ENCODE measurements at places on chromosomes 4 and X.

DNA sequence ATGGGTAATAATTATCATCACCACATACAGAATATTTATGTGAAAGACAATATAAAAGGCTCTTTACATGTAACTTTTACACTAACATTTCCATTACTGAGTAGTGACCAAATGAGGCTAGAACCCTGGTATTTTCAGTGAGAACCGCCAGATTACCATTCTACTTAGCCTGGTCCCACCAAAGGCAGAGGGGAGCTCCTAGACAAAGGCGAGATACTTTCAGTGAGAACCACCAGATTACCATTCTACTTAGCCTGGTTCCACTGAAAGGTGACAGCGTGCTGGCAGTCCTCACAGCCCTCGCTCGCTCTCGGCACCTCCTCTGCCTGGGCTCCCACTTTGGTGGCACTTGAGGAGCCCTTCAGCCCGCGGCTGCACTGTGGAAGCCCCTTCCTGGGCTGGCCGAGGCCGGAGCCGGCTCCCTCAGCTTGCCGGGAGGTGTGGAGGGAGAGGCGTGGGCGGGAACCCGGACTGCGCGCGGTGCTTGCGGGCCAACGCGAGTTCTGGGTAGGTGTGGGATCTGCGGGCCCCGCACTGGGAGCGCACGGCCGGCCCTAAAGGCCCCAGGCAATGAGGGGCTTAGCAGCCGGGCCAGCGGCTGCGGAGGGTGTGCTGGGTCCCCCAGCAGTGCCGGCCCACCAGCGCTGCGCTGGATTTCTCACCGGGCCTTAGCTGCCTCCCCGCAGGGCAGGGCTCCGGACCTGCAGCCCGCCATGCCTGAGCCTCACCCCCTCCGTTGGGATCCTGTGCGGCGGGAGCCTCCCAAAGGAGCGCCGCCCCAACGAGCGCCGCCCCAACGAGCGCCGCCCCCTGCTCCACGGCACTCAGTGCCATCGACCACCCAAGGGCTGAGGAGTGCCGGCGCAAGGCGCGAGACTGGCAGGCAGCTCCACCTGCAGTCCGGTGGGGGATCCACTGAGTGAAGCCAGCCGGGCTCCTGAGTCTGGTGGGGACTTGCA, 1276.1 kb downstream of the PCDH7 start:
- H3K4me1 ChIP-seq: no peaks in the 10 kb centered on the region
- peak overlapping the region; percentile 13 for H3K4me3 ChIP-seq
- no peak overlapping the region for H3K27ac ChIP-seq
- no peak for DNase-seq
- H3K27me3 ChIP-seq: no peaks in the 10 kb centered on the region

- peaks cover 23% of the 10 kb centered on the region for H3K4me1 ChIP-seq
- H3K36me3 ChIP-seq: peaks cover 47% of the 10 kb centered on the region
- H3K27me3 ChIP-seq: no peaks in the 10 kb centered on the region
- H3K27ac ChIP-seq: no peak overlapping the region
Measured at GRCh38 chr4:151694961-151695720, 65.7 kb downstream of the GATB start.

DNA sequence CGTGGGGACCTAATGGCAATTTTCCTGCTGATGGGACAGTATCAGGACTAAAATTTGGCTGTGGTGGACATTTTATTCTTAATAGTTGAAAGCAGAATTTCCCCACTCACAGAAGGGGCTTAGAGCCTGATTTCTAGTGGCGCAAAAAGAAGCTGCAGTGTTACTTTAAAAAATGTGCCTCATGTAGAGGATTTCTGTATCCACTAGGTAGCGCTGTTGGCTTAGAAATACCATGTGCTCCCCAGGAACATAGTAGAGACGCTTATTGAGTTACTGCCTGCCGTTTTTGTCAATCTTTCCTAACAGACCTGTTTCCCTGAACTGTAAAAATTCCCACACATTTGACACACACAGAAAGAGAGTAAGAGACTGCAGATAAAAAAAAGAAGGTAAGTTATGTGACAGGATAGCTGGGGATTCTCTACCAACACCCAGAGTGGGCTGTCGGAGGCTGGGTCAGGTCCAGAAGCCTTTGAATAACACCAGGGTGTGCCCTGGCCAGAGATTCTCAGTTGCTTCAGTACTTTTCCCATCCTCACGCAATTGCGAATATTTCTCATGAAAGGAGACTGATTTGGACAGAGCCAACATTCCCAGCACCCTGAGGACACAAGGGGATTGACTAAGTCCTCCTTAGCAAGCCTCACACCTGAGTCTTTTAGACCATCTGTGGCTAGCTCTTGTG, 88.4 kb downstream of the ZXDA start:
- no peak overlapping the region for H3K27ac ChIP-seq
- DNase-seq: peak; percentile 41
- no peaks in the 10 kb centered on the region for H3K4me1 ChIP-seq
- H3K4me3 ChIP-seq: peak overlapping the region; percentile 34

DNA sequence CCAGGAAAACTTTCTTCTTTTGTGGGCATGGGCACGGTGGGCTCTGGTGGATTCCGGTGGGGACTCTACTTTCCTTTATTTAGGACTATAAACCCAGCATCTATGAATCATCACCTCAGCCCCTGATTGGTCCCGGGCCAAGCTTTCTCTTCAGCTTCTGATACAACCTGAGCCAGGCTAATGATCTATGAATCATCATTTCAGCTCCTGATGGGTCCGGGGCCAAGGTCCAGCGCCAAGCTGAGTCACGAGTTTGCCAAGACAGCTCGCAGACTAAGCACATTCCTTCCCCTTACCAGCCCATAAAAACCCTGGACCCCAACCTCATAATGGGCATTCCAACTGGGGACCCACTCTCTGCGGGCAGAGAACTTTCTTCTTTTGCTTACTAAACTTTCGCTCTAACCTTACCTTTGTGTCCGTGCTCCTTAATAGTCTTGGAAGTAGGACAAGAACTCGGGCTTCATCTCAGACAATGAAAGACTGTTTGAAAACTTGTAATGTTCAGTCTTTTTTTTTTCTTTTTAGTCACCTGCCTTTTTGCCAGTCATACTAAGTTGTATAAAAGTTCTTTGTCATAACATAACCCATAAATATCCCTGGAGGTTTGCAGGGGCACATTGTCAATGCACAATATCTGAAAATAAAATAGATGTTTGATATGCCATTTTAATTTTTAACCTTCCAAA, 904.9 kb upstream of the EPHA5 start:
- H3K36me3 ChIP-seq: no peaks in the 10 kb centered on the region
- H3K4me3 ChIP-seq: no peak overlapping the region
- H3K27ac ChIP-seq: no peak overlapping the region
- no peaks in the 10 kb centered on the region for H3K4me1 ChIP-seq
- H3K27me3 ChIP-seq: no peaks in the 10 kb centered on the region
- DNase-seq: no peak

DNA sequence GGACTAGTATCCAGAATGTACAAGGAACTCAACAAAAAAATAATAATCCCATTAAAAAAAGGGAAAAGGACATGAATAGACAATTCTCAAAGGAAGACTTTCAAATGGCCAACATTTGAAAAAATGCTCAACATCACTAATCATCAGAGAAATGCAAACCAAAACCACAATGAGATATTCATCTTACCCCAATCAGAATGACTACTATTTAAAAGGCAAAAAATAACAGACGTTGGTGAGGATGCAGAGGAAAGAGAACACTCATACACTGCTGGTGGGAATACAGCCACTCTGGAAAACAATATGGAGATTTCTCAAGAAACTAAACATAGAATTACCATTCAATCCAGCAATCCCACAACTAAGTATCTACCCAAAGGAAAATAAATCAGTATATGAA, 133.1 kb downstream of the KDR start:
- no peak for DNase-seq
- no peak overlapping the region for H3K27ac ChIP-seq
- H3K27me3 ChIP-seq: no peaks in the 10 kb centered on the region
- no peaks in the 10 kb centered on the region for H3K4me1 ChIP-seq
- H3K4me3 ChIP-seq: no peak overlapping the region

GRCh38 chr4:55444827-55445226, 49.1 kb downstream of the TMEM165 start:
- no peak overlapping the region for H3K4me3 ChIP-seq
- no peaks in the 10 kb centered on the region for H3K36me3 ChIP-seq
- H3K27me3 ChIP-seq: no peaks in the 10 kb centered on the region
- H3K4me1 ChIP-seq: peaks cover 4% of the 10 kb centered on the region
- no peak for DNase-seq
- H3K27ac ChIP-seq: no peak overlapping the region

GRCh38 chr4:1028574-1029220, 17.3 kb downstream of the FGFRL1 start:
- H3K36me3 ChIP-seq: peaks cover 28% of the 10 kb centered on the region
- H3K4me3 ChIP-seq: no peak overlapping the region
- no peak overlapping the region for H3K27ac ChIP-seq
- DNase-seq: no peak
- H3K4me1 ChIP-seq: peaks cover 3% of the 10 kb centered on the region
- H3K27me3 ChIP-seq: no peaks in the 10 kb centered on the region

DNA sequence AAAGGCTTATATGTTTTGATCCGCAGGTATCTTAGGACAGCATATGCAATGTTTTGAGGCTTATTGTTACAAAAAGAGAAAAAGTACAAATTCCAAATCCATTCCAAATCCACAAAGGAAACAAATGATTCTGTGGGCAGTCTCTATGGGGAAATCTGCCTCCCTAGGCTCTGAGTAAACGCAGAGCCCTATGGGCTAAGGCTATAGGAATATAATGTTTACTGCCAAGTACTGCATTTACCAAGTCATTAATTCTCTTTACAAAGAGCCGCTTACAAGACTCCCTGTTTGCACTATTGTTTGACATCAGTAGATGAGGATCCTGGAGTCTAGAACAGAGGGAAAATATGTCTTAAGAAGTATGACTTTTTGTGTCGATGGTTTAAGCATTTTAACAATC, 212.4 kb upstream of the GPC4 start:
- no peak overlapping the region for H3K4me3 ChIP-seq
- no peaks in the 10 kb centered on the region for H3K36me3 ChIP-seq
- DNase-seq: no peak
- no peaks in the 10 kb centered on the region for H3K4me1 ChIP-seq
- peaks cover 3% of the 10 kb centered on the region for H3K27me3 ChIP-seq

DNA sequence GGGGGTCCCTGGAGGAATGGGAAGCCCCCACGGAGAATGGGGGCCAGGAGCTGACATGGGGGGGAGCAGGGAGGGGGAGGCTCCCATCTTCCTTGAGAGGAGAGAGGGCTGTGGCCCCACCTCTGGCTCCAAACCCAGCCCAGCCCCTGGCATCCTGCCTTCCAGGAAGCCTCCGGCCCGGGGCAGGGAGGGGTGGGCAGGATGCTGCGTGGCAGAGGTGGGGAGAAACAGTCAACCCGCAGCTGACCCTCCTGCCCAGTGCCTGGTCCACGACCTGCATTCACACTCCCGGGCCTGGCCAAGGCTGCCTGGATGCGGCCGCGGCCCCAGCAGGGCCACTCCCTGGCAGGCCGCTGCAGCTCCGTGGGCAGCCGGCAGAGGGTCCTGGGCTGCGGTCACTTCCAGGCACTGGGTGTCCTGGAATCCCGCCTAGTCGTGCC, 39.0 kb downstream of the CPLX1 start:
- peaks cover 26% of the 10 kb centered on the region for H3K4me1 ChIP-seq
- H3K36me3 ChIP-seq: no peaks in the 10 kb centered on the region
- no peak overlapping the region for H3K27ac ChIP-seq
- no peak overlapping the region for H3K4me3 ChIP-seq
- DNase-seq: peak; percentile 13

DNA sequence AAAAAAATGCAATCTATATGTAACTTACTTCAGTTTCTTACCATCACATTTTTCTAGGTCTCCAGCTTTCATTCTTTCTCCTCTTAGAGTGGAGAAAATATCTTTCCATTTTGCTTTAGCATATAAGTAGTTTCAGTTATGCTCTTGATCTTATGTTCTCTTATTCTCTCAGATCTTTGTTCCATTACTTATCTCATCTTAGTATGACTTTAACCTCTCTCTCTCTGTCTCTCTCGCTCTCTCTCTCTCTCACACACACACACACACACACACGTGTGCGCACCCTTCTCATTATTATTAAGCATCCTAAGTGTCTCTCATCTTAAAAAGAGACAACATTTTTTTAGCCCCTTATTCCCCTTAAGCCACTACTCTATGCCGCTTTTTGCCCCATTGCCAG, 92.8 kb downstream of the FAAH2 start:
- H3K4me3 ChIP-seq: no peak overlapping the region
- H3K36me3 ChIP-seq: no peaks in the 10 kb centered on the region
- H3K27ac ChIP-seq: no peak overlapping the region
- no peak for DNase-seq
- H3K27me3 ChIP-seq: no peaks in the 10 kb centered on the region
- no peaks in the 10 kb centered on the region for H3K4me1 ChIP-seq

DNA sequence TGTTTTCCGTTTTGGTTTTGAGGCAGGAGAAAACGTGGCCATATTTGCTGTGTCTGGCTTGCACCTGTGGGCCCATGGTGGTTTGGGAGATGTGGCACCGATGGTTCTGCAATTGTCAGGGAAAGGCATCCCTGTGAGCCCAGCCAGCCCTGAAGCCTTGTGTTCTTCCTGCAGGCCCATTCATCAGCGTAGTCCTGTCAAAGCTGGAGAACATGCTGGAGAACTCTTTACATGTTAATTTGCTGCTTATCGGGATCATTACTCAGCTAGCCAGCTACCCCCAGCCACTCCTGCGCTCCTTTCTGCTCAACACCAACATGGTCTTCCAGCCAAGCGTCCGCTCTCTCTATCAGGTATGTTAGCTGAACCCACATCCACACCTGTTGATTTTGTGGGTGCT, 104.7 kb downstream of the GATB start:
- H3K27ac ChIP-seq: no peak overlapping the region
- DNase-seq: no peak
- H3K4me1 ChIP-seq: peaks cover 5% of the 10 kb centered on the region
- H3K27me3 ChIP-seq: no peaks in the 10 kb centered on the region
- H3K4me3 ChIP-seq: no peak overlapping the region

DNA sequence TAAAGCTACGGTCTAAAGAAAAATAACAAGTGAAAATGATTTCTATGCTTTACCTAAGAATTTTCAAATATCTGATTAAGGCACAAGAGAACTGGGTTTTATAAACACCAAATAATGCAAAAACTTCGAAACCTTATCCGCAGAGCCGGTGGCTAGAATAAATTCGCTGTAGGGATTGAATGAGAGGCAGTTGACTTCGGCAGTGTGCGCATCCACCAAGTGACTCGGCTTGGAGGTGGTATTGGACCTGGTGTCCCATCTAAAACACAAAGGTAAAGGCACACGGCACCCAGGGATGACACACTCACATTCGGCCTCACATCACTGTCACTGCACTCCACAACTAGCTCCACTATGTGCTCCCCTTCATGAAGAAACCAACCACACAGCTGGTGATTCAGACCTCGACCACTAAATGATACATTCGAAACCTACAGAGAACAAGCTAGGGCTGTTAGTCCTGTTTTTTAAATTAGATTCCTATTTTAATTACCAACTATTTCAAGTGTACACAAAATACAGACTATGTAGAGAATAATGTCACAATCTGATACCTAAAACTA, 17.5 kb downstream of the RBBP7 start:
- H3K27me3 ChIP-seq: peaks cover 4% of the 10 kb centered on the region
- no peak overlapping the region for H3K4me3 ChIP-seq
- H3K36me3 ChIP-seq: no peaks in the 10 kb centered on the region

All from tibial nerve (tissue), 4 donors.